Calu3 (cell line): ENCODE measurements at places on chromosomes 5 and 9. TPM values are rescaled to one million over a fixed set of nuclear protein-coding genes. Genes with fewer than 3 reads are reported as not detected.

- no peak for DNase-seq
Observed at GRCh38 chr5:5770825-5771224, 348.3 kb downstream of the ICE1 start.

- no peak for DNase-seq
Observed at GRCh38 chr9:135500071-135500524, 384 bp upstream of the MRPS2 start.

DNA sequence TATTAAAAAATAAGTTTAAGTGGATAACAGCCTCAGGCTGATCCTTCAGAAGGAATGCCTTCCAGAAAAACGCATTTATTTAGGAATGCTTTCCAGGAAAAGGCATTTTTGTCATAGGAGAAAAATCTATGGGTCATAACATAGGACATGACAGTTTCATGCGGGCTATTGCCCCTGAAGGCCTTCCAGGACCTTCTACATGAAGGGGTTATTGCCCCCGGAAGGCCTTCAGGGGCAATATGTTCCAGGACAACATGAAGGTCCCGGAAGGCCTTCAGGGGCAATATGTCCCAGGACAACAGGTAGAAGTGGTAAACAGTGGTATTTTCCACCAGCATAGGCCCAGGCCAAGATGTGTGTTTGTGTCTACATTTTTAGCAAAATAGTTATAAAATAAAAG lies 191.3 kb upstream of the RASA1 start:
- DNase-seq, result no peak

DNA sequence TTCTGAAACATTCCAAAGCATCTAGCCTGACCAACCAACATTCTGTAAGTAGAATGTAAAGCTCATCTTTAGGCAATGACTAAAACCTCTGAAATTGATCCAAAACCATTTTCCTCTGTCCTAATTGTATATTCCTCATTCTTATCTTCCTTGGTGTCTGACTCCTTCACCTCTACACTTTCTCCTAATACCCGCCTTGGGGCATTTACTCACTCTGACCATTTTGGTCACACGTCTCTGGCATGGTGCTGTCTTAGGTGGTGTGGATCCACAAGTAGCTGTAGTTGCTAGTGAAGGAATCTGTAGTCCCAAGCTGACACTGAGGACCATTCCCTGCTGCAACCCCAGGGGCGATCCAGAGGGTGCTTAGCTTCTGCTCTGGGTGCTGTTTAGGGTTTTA lies 40.8 kb upstream of the LMNB1 start:
- no peak for DNase-seq

CYLC2 gene
- total RNA-seq, result not detected in 2 replicates
